ENCODE measurements at places on chromosomes 13 and 19. TPM values are rescaled to one million over a fixed set of nuclear protein-coding genes. Genes with fewer than 3 reads are reported as not detected.

CHST8 gene
- total RNA-seq: 0.22 TPM

MCEMP1 gene
- 0.18 TPM for total RNA-seq

ZNF699 gene
- 2.8 TPM for total RNA-seq

GRCh38 chr19:44875666-44876451 is 15.2 kb upstream of the TOMM40 start:
- no peak for DNase-seq

PRODH2 gene
- not detected for total RNA-seq

SCEL gene
- not detected for total RNA-seq

Data from heart right ventricle (tissue), 16 donors.